ENCODE measurements at places on chromosomes 3 and 15. TPM values are rescaled to one million over a fixed set of nuclear protein-coding genes. Genes with fewer than 3 reads are reported as not detected.

- DNase-seq: no peak
These were observed 1.2 kb downstream of the ZBTB11 start for GRCh38 chr3:101675709-101676215.

- no peak for DNase-seq
These were observed 514.5 kb downstream of the ROBO1 start for GRCh38 chr3:79253271-79253670.

GRCh38 chr3:112730210-112730609 is 89.3 kb upstream of the CCDC80 start:
- DNase-seq: no peak

GRCh38 chr3:149087208-149087607 is 875 bp upstream of the HLTF start:
- DNase-seq: no peak

DNA sequence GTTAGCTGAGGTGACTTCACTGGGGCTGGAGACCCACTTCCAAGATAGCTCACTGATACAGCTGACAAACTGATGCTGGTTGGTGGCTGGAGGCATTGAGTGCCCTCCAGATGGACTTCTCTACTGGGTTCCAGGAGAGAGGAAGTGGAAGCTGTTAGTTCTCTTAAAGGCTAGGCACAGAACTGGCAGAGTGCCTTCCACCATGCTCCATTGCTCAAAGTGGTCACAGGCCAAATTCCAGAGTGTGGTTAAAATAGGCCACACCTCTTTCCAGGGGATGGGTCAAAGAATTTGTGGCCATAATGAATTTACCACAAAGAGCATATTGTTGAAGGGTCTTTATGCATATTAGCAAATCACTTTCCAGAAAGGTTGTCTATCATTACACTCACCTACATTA is 74.2 kb downstream of the NMD3 start:
- no peak for DNase-seq

Gene RASA2
- polyA plus RNA-seq: 2.6 TPM
